ENCODE measurements at places on chromosomes 7 and 10.

DNA sequence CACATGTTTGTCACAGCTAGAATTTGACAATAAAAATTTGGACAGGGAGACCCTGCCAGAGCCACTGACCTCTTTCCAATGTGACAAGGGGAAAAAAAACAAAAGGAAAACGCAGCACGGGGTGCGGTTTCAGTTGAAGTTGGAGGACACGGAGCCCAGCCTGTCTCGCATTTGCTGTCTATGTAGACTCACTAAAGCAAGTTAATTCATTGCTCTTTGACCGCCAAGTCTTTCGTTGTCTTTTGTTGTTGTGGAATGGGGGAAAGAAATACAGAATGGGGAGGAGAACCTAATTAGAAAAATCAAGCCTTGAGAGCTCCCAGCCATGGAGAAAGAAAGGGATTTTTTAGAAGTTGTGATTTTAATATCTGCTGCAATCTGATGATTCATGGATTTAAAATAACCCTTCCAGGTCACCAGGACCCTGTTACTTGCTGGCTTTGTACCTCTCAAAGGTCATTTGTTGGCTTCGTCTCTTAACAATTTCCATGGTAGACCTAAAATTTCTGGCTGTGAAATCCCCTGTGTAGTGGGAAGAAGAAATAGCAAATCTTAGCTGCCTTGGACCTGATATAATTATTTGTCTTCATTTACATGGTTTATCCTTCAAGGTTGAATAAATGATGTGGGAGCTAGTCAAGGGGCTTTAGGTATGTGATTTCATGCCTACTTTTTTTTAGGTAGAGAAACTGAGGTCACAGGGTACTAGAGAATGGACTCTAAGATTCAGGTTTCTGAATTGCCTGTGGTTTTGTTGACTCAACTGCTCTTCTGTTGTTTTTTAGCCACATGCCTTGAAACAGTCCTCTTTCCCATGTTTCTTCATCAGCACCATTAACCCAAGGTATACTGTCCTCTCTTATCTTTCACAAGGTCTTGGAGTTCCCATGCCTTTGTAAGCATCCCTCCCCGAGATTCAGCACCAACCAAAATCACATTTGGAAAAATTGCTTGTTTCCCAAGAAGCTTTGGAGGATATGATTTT, 78.7 kb downstream of the TCF7L2 start:
- no peak for DNase-seq

GRCh38 chr7:67870396-67870795, 873.8 kb downstream of the TYW1 start:
- no peak for DNase-seq

- no peak for DNase-seq
Measured at GRCh38 chr7:49397750-49398149, 375.7 kb upstream of the VWC2 start.

GRCh38 chr7:134343796-134344195, 27.1 kb upstream of the SLC35B4 start:
- DNase-seq = no peak

DNA sequence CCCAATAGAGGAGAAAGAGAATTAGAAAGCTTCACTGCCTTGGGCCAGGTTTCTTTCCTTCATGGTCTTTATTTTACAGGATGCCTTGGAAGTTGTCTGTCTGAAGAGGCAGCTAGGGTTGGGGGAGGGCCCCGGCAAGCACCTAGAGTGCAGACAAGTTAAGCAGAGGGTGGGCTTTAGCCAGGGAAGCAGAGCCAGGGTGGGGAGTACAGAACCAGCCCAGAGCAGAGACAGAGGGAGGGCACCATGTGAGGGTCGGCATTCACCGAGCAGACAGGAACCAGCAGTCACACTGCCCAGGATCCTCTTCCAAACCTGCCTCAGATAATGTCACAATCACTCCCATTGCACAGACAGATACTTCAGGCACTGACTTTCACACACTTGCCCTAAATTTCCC, 75.9 kb downstream of the ADARB2 start:
- no peak for DNase-seq

GRCh38 chr7:149615690-149616270, 118.2 kb upstream of the ZNF746 start:
- no peak for DNase-seq

GRCh38 chr7:54546986-54547314, 4.8 kb downstream of the VSTM2A start:
- DNase-seq = no peak

- DNase-seq = no peak
Measured at GRCh38 chr10:115001506-115002381, 63.7 kb downstream of the TRUB1 start.

GRCh38 chr7:155256761-155257481, 40.8 kb upstream of the INSIG1 start:
- peak; percentile 33 for DNase-seq

Data from BE2C (cell line).